ENCODE measurements at places on chromosomes 7 and 10.

GRCh38 chr7:25206765-25207164 lies 21.5 kb downstream of the NPVF start:
- no peak for DNase-seq

- no peak for DNase-seq
These were observed 29.3 kb downstream of the CCNJ start for GRCh38 chr10:96072674-96073073.

DNA sequence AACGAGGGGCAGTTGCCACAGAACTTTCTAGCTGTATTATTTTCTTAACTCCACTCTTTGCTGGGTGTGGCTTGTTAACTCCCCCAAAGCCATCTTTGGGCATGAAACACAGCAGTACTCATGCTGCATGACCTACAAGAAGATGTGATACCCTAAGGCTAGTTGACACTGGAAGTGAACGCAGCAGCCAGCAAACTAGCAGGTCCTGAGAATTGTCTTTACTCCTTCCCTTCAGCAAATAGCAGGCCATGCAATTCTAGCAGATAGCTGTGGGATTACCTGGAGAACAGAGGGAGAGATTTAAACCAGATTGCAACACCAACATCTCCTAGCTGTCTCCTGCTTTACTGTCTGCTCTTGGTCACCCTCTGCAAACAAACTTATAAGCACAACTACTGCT lies 688.0 kb upstream of the ZWINT start:
- DNase-seq: no peak

GRCh38 chr10:125802739-125803138 lies 20.3 kb downstream of the UROS start:
- DNase-seq: no peak

GRCh38 chr10:55668326-55668922 lies 692.6 kb downstream of the ZWINT start:
- DNase-seq: no peak

- DNase-seq: peak; percentile 68
These were observed 44.8 kb upstream of the FAM133B start for GRCh38 chr7:92634924-92635519.

GRCh38 chr10:60425392-60426110 lies 35.9 kb upstream of the ANK3 start:
- peak; percentile 71 for DNase-seq

GRCh38 chr10:62815381-62816075 lies 638 bp downstream of the EGR2 start:
- DNase-seq: no peak

GRCh38 chr7:159172400-159172799 lies 27.7 kb upstream of the VIPR2 start:
- DNase-seq: no peak

DNA sequence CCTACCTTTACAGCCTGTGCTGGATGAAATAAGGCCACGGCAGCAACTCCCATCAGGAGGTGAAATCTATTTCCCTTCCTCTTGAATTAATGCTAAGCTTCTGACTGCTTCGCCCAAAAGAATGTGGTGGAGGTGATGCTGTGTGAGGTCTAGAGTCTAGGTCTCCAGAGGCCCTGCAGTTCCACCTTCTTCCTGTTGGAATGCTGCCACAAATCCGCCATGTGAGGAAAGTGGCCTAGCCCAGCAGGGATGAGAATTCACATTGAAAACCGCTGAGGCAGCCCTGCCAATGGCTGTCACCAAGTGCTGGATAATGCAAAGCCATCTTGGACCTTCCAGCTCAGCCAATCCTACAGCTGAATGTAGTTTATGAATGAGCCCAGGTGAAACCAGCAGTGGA lies 28.0 kb downstream of the RHOBTB1 start:
- DNase-seq: no peak

GRCh38 chr7:55246171-55246570 lies 119.0 kb upstream of the LANCL2 start:
- peak; percentile 47 for DNase-seq

DNA sequence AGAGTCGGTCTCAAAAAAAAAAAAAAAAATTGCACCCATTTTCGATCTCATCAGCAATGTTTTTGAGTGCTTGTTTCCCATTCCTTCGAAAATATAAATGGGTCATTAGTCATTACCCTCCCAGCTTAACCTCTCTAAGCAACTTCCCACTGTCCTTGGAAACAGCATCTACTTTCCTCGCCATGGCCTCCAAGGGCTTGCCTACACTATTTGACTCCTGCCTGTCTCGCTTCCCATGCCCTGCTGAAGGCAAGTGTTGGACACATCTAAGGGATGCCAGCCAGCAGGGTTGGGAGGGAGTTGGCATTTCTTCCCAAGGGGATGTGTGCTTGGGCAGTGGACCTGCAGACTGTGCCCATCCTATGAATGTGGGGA lies 12.7 kb upstream of the RHBDD2 start:
- no peak for DNase-seq

DNA sequence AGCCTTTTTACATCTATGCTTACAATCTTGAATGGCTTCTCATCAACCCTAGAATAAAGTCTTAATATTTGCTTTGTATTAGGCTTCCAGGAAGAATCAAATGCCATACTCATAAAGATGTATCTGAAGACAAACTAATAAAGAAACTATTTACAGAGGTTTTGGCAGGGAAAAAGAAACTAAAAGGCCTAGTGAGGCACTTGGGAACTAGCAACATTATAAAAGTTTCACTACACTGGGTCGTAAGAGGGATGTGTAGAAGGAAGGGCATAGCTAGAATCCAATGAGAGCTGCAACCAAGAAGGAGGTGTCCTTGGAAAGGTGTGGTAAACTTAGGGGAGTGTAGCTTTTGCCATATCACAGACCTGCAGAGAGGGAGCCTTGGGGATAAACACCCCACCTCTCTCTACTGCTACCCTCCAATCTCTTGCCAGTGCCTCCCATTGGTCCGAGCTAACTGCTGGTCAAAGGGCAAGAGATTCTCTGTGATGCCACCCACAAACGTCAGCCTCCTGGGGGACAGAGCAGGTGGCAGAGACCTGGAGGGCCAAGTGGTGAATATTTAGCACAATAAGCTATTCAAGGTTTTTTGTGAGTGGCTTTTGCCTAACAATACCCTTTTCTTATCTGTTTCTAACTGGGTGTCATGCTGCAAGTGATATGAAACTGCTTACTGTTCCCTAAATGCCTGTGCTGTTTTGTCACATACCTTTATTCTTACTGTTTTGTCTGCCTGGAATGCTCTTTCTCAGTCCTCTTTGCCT lies 60.7 kb downstream of the CPED1 start:
- peak; percentile 28 for DNase-seq

DNA sequence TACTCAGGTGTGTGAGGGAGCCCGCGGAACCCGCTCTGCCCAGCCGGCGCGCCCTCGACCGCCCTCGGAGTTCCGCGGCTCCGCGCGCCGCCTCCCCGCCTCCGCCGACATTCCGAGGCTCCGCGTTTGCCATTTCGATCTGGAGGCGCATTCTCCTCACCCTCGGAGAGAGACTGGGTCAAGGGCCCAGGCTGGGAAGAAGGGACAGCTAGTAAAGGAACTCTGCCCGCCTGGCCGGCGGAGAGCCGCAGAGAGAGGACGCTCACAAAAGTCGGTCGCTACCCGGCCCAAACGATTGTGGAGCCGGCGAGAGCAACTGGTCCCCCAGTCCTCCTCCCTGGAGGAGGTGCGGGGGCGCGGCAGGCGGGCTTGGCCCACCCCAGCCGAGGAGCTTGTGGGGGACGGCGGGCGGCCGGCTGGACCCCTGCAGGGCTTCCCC lies 74.5 kb upstream of the LEP start:
- peak; percentile 41 for DNase-seq

- no peak for DNase-seq
These were observed 965 bp upstream of the PROSER2 start for GRCh38 chr10:11822026-11822756.

GRCh38 chr7:37476881-37477450 lies 28.3 kb upstream of the ELMO1 start:
- DNase-seq: no peak

DNA sequence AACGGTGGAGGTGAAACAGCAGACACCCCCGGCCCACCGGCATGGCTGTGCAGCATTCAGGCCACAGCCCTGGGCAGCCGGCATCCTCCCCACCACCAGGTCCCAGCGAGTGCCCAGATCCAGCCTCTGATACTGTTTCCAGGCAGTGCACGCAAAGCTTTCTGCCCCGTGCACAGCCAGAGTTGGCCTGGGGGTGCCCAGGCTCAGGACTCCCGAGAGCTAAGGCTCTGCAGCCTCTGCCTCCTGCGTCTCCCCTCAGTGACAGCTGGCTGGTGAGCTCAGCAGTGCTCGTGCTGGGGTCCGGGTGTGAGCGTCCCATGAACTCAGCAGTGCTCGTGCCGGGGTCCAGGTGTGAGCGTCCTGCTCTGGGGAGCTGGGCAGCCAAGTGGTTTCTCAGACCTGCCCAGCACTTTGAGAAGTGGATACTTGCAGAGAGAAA lies 65.4 kb downstream of the CFAP46 start:
- no peak for DNase-seq

- no peak for DNase-seq
These were observed 12.5 kb upstream of the GNA12 start for GRCh38 chr7:2856388-2857169.

DNA sequence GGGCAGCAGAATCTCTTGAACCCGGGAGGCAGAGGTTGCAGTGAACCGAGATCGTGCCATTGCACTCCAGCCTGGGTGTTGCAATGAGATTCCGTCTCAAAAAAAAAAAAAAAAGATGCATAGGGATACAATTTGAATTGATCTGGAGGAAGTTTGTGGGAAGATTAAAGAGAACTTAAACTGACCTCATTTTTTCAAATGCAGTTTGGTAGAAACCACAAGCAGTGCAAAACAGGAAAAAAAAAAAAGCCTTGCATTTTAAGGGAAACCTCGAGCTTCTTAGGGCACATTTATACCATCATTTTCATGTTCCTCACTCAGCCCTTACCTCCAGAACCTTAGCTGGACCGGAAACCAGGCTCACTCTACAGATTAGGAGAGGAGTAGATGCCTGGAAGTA lies 2.8 kb downstream of the KCTD7 start:
- DNase-seq: no peak

DNA sequence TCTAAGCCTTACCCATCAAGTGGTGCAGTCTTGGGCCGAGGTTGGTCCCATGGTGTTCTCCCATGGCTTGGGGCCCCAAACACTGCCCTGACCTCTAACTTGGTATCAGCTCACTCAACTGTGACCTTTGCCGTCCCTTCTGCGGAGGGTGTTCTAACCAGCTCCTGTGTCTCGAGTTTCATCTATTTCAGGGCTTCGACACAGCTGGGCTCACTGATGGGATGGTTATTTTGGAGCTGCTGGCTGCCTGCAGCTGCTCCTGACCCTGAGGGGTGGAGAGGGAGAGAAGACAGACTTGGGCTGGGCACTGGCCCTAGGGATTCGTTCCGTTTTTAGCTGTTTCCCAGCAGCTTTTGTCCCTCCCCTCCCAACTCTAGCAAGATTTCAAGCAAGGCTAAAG lies 86.9 kb downstream of the NEURL1 start:
- DNase-seq: no peak

GRCh38 chr10:57979956-57980355 lies 287.7 kb downstream of the IPMK start:
- no peak for DNase-seq

DNA sequence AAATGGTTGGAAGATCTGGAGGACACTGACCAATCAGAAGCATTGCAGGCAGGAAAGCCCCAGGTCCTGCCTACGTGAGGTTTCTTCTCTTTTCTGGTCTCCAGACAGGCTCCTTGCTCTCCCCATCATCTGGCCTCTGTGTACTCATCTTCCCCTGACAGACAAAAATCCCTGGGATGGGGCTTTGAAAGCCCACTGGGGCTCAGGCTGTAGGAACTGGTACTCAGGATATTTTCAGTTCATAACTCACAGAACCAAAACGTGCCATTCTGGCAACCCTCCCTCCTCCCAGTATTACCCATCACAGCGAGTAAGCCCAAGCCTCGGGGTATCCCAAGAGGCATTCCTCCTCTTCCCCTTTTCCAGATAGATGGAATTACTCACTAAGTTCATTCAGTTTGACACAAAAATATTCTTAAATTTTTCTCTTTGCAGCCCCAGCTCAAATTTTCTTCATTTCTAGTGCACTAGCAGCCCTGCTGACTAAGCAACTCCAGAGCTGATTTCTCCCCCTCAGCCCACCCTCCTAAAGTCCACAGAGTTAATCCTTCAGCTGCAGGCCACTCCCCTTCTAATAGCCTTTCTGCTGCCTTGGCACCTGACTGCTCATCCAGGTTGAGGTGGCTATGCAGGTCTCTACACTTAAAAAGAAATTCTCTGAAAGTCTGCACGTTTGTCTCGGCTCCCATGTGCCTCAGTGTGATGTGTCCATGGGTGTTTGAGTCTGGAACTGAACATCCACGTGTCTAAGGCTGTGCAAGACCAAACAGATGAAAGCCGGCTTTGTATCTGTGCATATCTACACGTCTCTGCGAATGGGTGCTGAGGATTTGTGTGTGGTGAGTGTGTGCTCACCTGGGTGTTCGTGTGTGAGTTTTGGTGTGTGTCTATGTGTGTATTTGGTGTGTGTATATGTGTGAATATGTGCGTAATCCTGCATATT lies 331.4 kb downstream of the CCSER2 start:
- no peak for DNase-seq

- no peak for DNase-seq
These were observed 146.9 kb downstream of the PTPN20 start for GRCh38 chr10:47058032-47058702.

- peak; percentile 87 for DNase-seq
These were observed 25.0 kb downstream of the ABLIM1 start for GRCh38 chr10:114632869-114633715.

DNA sequence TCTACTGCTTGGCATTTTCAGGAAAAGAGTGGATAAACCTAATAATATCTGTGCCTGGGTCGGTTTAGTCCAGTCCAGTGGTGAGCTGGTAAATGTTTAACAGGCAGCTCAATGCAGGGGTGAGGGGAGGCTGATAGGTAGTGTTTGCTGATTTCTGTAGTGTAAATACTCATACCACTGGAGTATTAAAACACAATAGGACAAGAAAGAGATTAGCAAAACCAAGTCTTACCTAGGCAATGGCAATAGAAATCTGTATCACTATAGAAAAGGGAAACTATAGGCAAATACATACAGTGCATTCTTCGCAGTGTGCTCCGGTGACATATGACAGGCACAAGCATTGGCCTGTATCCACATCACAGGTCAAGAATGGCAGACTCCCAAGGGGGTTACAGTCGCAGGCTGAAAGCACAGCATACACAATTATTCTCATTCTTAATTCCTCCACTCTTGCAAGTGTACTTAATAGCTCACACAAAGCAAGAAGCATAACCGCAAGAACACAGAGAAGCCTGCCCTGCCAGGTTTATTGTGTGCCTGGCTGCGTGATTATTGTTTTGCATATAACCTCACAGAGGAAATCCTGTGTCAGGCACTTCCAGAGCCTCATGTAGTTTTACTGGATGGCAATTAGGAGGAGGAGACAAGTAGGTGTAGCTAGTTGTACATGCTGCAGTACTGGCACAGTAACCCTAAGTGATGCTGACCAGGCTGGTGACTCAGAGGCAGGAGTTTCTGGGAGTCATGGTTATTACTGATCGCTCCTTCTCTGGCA lies 35.0 kb downstream of the LAMB4 start:
- DNase-seq: peak; percentile 95

DNA sequence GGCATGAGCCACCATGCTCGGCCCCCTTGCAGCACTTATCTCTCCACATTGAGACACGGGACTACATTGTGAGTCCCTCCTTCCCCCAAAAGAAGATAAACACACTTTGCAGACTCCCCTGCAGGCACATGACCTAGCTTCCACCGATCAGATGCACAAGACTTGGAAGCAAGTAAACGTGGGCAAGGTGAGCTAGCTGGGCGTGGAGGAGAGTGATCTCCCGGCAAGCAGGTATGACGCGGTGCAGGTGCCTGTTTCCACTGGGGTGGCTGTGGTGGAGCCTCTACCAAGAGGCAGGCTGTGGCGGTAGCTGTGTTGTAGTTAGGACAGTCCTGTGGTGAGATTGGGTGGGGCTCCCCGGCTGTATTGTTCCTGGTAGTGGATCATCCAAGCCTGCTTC lies 7.7 kb upstream of the COMTD1 start:
- DNase-seq: no peak

- DNase-seq: no peak
These were observed 29.5 kb downstream of the JCAD start for GRCh38 chr10:30029872-30030256.

Data from foreskin fibroblast (primary cell).